ENCODE measurements at places on chromosomes 2 and 18. TPM values are rescaled to one million over a fixed set of nuclear protein-coding genes. Genes with fewer than 3 reads are reported as not detected.

GRCh38 chr2:110124939-110125691 is 9.5 kb upstream of the MALL start:
- DNase-seq: no peak

DNA sequence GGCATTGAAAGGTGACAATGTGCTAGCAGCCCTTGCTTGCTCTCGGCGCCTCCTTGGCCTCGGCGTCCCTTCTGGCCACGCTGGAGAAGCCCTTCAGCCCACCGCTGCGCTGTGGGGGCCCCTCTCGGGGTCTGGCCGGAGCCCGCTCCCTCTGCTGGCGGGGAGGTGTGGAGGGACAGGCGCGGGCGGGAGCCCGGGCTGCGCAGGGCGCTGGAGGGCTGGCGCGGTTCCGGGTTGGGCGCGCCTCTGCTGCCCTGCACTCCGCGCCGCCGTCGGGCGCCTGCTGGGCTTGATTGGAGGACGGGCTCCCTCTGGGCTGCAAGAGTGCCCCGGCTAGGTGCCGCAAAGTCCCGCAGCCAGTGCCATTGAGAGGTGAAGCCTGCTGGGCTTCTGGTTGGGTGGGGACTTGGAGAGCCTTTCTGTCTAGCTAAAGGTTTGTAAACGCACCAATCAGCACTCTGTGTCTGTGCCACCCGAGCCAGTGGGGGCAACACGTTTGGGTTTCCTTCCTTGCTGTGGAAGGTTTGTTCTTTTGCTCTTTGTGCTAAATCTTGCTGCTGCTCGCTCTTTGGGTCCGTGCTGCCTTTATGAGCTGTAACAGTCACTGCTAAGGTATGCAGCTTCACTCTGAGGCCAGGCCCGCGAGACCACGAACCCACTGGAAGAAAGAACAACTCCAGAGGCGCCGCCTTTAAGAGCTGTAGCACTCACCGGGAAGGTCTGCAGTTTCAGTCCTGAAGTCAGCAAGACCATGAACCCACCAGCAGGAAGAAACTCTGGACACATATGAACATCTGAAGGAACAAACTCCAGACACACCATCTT is 14.8 kb upstream of the IMP4 start:
- DNase-seq: no peak

DNA sequence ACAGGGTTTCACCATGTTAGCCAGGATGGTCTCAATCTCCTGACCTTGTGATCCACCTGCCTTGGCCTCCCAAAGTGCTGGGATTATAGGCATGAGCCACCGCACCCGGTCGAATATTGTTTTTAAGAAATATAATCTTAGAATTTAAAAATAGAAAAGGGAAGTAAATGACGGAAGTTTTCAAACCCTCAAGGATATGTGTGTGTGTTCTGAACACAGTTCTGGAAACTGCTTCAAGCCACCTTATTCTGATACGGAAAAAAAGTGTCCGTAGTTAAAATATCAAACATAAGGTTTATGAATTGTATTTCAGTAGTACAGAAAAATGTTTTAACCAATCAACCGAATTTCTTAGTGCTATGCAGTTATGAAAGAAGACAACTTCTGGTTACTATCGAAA is 115.9 kb downstream of the UPP2 start:
- no peak for DNase-seq

GAREM2 gene
- 6.7 TPM for polyA plus RNA-seq

ACADL gene
- polyA plus RNA-seq: 31.5 TPM

All from left kidney (tissue), 8 donors.